RWPE1 (cell line): ENCODE measurements at places on chromosomes 1 and 21.

DNA sequence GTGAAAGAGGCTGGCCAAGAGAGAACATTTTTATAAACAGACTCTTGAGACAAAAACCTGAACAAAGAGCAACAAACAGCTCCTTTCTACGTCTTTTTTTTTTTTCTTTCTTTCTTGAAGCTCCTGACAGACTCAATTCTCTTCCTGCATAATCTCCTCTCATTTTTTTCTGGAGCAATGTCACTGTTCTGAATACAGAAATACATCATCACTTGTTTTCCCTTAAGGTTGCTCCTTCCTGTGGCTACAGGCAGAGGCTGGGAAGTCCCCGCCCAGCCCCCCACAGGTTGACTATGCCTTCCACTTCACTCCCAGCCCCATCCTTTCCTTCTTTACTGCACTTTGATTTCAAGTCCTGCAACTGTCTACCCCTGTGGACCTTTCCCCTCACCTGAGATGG lies 46.1 kb downstream of the TNR start:
- DNase-seq = no peak

DNA sequence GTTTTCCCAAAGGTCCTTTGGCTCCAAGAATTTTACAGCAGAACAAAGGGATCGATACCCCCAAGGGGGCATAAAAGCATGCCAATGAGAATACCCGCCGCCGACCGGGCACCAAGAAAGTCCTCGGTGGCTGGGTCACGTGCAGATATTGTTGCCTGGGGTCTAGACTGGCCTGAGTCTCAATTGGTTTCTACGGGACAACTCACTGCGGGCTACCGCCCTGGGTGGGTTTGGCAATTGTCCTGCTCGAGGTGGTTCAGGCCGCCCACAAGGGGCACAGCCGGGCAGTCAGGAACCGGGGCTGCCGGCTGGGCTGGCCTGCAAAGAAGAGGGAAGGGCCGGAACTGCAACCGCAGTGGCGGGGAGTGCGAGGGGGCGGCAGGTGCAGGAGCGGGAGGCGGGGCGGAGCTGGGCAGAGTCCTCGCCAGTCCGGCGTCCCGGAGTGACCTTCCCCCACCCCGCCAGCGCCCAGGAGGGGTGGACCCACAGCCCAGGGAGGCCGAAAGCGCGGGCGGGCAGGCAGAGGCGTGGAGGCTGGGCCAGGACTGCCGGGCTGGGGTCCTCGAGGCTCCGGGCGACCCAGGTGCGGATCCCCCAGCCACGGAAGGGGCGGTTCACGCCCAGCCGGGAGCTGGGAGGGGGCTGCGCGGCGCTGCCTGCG lies 926 bp upstream of the ATP1B1 start:
- peak; percentile 63 for DNase-seq

GRCh38 chr1:100440075-100440809 lies 87.9 kb downstream of the CDC14A start:
- DNase-seq = no peak

- peak; percentile 5 for DNase-seq
These were observed 956 bp downstream of the URB2 start for GRCh38 chr1:229627003-229627402.
